Activated naive CD8-positive, alpha-beta T cell treated with anti-CD3 and anti-CD28 coated beads for 36 hours (primary cell): ENCODE measurements at places on chromosomes 7 and 10. TPM values are rescaled to one million over a fixed set of nuclear protein-coding genes. Genes with fewer than 3 reads are reported as not detected.

The WDR86 gene
- total RNA-seq, result not detected

The SPDYE9 gene
- total RNA-seq, result not detected

The ZNF92 gene
- total RNA-seq, result 13.7 TPM

DNA sequence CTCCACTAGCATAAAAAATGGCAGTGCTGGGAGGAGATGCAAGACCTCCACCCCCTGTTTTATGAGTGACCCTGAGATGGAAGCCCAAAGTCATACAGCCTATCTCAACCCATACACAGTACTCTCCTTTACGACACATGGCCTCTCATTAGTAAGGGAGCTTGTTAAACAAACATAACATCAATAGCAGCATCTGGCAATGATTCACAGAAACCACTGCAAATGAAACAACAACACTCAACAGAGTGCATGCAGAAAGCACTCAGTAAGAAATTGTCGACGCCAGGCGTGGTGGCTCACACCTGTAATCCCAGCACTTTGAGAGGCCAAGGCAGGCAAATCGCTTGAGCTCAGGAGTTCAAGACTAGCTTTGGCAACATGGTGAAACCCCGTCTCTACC lies 27.5 kb upstream of the FIGNL1 start:
- DNase-seq, result no peak

- no peak for DNase-seq
Measured at GRCh38 chr10:4029866-4030265, 244.9 kb upstream of the KLF6 start.

GRCh38 chr7:134452991-134453473 lies 5.9 kb downstream of the AKR1B1 start:
- DNase-seq, result no peak

DNA sequence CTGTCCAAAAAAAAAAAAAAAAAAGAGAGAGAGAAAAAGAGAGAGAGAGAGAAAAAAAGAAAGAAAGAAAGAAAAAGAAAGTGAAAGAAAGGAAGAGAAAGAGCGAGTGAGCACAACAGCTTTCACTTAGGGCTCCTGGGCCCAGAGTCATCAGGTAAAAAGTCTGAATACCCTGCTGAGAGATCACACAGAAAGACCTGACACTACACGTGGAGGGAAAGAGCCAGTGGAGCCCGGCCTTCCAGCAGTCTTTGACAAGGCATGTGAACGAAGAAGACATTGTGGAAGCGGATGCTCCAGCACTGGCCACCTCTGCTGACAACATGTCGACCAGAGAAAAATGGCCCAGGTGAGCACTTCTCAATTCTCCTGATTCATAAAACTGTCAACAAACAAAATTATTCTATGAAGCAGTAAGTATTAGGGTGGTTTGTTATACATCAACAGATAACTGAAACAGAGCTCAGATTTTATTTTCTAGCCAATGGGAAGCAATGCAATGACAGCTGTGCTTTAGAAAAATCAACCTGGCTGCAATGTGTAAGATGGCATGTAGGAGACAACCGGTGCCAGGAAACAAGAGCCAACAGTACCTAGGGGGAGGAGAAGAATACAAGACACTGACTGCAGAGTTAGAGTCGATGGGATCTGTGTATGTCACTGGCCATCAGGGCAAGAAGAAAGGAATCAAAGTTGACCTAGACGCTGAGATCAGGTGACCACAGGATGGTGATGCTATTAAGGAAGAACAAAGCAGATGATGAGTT lies 4.4 kb downstream of the RNF216 start:
- peak; percentile 11 for DNase-seq

- DNase-seq, result no peak
Measured at GRCh38 chr10:71248210-71248609, 35.8 kb downstream of the UNC5B start.

DNA sequence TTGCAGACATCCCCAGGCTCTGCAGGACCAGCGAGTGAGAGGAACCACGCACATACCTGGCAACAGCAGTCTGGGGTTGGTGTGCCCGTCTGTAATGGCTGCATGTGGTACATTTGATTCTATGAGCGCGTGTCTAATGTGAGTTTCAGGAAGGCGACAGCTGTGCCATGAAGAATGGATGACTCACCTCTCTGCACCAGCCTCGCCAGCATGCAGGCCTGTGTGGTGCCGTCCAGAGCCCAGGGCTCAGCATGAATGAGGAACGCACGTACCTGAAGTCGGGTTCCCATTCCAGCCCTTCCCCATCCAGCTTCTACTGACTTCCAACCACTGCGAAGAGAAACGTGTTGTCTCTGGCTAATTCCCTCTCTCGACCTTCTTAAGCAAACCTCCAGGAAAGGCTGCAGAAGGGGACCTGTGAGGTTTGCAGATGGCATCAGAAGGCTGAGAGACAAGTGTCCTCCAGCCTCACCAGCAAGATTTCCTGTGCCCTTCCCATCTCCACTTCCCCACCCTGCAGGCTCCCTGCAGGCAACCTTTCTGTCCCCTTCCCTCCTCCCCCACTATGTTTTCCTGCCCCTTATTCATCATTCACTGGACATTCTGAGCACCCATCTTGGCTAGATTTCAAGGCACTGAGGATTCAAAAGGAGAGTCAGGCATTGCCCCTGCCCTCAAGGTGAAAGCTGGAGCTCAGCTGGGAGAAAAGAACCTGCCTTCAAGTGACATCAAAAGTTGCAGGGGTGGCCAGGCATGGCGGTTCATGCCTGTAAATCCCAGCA lies 54.3 kb downstream of the ASB13 start:
- no peak for DNase-seq

- no peak for DNase-seq
Measured at GRCh38 chr7:36726311-36726710, 2.0 kb upstream of the AOAH start.

DNA sequence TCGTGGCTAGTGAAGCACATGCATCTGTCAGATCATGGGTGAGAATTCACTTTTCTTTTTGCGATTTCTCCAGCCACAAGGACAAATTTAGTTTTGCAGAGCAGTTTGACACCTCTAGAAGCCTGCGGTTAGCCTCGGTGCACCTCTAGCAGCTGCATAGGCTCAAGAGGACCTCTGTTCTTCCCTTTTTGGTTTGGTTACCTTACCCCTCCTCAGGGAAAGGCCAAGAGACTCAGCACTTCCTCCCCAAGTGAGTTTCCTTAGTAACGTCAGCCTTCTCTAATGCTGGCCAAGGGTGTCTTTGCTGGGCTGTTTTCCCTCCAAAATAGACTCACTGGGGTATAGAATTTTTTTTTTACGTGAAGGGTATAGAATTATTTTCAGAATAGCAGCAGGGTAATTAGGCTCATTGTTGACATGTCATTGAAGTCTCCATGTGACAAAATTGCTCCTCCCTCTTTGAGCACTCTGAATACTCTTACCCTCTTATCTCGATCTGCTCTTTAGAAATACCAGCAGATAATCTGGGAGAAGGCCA lies 97.8 kb downstream of the AUTS2 start:
- DNase-seq, result no peak

DNA sequence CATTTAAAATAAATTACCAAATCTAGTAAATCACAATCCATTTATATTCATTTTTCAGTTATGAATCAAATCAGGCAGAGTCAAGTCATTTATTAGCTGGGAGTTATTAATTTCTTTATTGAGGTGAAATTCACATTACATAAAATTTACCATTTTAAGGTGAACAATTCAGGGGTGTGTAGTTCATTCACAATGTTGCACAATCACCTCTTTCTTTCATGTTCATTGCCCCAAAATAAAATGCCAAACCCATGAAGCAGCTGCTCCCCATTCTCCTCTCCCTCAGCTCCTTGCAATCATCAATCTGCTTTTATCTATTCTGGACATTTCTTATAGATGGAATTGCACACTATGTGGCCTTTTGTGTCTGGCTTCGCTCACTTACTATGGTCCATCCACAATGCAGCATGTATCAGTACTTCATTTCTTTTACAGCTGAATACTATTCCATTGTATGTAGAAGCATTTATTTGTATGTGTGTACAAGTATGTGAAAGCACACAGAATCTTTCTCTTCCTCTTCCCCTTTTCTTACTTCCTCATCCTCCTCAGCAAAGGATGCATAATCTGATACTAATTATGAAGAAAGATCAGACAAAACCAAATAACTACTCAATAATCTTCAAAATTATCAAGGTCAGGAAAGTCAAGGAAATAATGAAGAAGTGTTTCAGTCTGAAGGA lies 60.6 kb downstream of the LMBR1 start:
- DNase-seq, result no peak

GRCh38 chr10:9965341-9965740 lies 1052.3 kb upstream of the CELF2 start:
- no peak for DNase-seq

DNA sequence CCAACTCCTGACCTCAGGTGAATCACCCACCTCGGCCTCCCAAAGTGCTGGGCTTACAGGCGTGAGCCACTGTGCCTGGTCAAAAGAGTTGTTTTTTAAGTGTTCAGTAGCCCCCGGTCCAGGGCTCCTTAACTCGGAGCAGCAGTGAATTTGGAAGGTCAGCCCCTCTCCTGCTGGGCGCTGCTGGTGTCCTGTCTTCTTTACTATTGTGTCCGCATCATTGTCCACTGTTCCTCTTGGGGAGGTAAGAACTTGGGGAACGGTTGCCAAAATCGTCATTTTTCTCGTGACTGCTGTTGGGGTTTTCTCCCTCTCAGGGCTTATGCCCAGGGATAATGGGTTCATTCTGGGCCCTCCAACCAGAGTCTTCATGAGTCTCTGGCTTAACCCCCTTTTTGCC lies 46.7 kb downstream of the CAMK1D start:
- DNase-seq, result no peak

- DNase-seq, result no peak
Measured at GRCh38 chr7:51314726-51315125, 1.9 kb downstream of the COBL start.
